DMS 273 treated with DMSO at 0.1 percent for 48 hours (cell line): ENCODE measurements at places on chromosomes 3 and 15.

- DNase-seq: no peak
Measured at GRCh38 chr3:118213892-118214291, 820.8 kb downstream of the IGSF11 start.

DNA sequence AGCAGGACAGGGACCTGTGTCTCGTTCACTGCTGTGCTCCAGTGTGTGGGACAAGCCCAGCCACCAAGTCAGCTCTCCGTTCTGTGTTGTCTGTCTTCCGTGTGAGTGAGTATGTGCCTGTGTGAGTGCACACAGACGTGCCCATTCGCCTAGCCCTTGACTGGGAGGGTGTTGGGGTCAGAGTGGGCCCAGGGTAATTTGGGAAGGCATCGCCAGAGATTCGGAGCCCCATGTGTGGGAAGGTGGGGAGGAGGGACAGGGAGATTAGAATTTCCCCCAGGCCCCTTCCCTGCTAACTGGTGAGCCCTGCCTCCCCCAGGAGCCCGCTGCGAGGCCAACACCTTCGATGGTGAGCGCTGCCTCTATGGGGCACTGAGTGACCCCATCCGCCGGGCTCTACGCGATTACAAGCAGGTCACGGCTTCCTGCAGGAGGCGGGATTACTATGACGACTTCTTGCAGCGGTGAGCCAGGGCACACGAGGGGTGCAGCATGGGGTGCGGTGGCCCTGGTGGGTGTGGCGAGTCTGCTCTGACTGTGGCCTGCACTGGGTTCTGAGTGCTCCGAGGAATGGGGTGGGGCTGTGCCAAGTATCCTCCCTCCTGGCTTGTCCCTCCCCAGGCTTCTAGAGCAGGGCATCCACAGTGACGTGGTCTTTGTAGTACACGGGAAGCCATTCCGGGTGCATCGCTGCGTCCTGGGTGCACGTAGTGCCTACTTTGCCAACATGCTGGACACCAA, 3.1 kb downstream of the ABTB1 start:
- no peak for DNase-seq

DNA sequence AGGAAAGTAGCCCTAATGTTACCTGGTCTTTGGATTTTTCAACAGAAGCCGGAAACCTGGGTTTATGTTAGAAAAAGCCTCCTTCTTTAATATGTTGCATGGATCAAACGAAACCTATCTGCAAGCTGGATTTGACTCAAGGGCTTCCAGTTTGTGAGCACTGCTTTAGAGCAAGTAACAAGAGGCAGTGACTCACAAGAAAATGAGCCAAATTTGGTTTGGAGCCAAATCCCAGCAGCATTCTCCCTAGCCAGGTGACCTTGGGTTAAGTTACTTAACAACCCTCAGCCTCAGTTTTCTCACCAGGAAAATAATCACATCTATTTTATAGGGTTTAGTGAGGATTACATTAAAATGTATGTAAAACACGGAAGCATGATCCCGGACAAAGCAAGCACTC, 215.2 kb upstream of the PRICKLE2 start:
- no peak for DNase-seq

- DNase-seq: no peak
Measured at GRCh38 chr3:194928831-194929577, 243.3 kb downstream of the FAM43A start.

DNA sequence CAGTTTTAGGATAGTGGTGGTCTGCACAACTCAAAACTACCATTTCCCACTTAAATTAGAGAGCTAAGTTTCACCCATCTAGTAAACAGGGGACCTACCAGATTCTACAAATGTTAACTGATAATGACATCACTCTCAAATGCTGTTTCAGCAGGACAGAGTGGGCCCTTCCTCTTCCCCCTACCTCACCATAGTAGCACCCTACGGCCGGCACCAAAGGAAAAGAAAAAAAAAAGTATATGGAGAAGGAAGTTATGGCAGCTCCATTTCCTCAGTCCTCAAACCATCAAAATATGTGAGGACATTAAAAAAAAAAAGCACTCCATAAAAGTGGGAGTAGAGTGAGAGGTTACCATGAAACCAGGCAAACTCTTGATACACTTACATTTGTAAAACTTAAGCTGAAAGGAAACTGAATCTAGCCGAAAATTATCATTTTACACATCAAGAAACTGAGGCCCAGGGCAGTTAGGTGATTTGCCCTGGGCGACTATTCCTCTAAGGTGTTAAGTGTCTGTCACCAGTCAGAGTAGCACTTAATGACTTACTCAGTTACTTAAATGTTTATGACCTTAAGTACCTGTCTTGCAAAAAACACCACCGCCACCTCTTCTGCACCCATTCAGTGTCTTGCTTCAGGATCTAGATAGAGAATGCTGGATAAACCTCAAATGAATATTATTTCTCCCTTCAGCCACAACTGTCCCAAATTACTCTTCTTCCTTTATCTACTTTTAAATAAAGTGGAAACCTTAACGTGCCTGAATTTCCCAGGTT, 2.7 kb downstream of the MSL2 start:
- no peak for DNase-seq

DNA sequence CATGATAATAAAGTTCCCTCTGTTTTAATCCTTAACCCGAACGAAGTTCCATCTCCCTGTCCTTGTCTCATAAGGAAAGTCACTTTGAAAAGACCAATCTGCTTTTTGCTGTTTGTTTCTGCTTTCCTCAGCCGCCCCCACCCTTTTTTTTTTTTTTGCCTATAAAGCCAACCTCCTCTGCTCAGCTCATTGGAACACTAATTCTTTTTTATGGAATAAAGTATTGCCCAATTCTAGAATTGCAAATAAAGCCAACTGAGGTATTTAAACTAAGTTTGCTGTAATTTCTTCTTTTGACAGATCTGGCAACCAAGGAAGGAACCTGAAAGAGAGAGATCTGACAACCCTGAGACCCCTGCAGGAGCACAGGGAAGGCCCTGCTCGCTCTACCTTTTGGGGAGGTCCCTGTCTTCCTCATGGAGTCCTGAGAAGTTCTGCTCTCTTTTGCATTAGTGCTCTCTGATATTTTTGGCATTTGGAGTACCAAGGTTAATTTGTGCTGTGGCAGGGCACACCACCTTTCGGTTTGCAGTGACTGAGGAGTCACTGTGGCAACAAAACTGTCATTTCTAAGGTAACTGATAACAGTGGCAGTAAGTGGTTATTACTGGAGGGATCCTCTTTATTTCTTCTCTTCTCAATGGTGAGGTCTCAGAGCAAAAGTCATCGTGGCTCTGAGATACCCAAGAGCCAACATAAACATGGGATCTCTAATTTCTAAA, 35.2 kb upstream of the TRPM1 start:
- no peak for DNase-seq

GRCh38 chr15:54119051-54119450, 140.8 kb downstream of the UNC13C start:
- no peak for DNase-seq

DNA sequence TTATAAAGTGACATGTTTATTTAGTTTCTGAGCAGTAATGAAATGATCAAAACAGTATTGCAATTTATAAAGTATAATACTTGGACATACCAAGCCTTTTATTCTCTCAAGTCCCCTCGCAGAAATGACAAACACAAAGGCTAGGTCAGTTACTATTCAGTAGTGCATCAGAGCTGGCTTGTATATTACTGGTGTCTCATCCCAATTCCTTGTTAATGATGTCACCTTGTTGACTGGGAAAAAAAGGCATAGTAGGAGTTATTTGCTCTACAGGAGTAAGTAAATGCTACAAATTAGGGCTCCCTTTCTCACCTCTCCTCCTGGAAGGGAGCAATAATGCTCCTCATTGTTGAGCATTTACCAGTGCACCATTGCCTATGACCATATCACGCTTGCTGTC, 317.6 kb downstream of the CHL1 start:
- no peak for DNase-seq
